ENCODE measurements at places on chromosomes 5 and 9. TPM values are rescaled to one million over a fixed set of nuclear protein-coding genes. Genes with fewer than 3 reads are reported as not detected.

DNA sequence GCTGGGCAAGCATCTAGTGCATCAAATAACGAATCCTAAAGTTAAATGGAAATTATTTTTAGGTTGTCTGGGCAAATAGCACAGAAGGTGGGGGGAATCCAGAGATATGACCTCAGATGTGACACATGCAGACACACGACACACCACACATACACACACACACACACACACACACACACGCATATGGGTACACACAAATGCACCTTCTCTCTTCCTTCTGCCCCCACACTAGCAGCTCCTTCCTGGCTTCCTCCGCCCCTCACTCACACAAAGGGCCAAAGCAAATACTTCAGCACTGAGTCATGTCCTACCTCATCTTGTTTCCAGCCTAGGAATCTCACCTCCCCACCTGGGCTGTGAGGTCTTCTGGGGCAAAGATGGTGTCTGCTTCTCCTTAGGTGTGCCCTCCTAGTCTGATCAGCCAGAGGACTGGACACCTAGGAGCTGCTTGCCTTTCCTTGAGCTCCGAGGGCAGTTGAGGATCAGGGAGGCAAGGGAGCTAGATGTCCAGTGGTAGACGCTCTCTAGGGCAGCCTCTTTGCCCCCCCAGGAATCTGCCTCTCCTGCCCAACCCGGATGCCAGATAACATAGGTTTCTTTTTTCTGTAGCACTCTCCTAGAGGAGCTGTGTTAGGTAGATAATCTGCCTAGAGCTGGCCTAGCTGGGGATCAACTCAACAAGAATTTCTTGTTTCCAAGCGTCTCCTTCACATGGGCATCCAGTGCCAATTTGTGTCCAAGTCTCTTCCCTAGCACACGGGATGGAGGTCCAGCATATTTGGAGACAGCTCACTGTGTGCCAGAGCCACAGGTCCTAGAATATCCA, 14.3 kb upstream of the JADE2 start:
- no peak for DNase-seq

GRCh38 chr5:179118338-179118737, 58.2 kb downstream of the ZNF354C start:
- DNase-seq = no peak

The NMUR2 gene
- total RNA-seq = 0.18 TPM

DNA sequence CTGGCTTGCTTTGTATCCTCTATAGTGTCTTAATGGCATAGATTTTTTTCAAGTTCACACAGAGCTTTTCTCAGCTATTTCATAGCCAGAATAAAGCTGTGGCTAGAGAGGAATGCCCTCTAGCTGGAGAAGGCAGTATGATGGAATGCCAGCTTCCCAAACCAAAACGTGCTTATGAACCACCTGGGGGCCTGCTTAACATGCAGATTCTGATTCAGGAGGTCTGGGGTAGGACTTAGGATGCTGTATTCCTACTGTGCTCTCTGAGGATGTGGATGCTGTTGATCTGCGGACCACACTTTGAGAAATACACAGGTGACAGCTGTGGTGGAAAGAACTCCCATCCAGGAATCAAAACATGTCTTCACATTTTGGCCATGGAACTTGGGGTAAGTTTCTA, 49.9 kb upstream of the DPYSL3 start:
- no peak for DNase-seq

The SPATA31D4 gene
- total RNA-seq = not detected

The CAPSL gene
- total RNA-seq = not detected

DNA sequence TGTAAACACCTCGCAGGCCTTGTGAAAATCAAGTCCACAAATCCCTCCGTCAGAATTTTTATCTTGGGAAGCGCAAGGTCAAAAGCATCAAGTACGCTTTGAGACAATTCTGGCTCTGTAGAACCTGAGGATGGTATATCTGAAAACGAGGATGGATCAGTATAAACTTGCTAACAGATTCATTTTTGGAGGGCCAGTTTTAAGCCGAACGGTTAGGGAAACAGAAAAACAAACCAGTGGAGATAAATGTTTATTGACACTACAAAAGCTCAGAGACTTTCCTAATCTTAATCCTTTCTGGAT, 352 bp upstream of the PGGT1B start:
- no peak for DNase-seq

The SAPCD2 gene
- total RNA-seq = 4.2 TPM

The CCDC183 gene
- 0.84 TPM for total RNA-seq

DNA sequence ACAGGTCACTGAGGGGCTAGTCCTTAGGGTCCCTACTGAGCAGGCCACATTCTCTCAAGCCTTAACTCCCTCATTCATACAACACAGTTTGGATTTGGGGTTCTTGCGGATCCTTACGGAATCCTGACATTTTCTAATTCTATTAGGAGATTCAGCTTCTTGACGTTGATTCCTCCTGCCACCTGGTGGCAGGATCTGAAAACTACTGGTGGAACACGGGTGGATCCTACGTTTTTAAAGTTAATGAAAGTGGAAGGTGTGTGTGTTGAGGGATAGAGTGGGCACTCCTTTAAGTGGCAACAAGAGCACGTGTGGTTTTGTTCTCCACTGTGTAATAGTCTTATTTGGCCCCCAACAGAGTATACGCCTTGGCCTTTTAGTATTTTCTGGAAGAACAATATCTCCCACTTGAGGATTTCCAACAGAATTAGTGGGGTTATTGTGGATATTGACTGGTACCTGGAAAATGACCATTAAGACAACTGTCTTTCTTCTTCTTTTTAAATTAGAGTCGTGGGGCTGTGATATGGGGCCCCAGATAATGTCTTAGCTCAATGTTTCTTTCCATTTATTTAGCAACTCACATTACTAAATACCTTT, 25.2 kb downstream of the SLC28A3 start:
- peak; percentile 68 for DNase-seq

GRCh38 chr9:108477529-108478006, 378.2 kb downstream of the ACTL7B start:
- no peak for DNase-seq

- DNase-seq = no peak
These were observed 49.6 kb downstream of the RGS3 start for GRCh38 chr9:113513111-113513510.

- peak; percentile 92 for DNase-seq
These were observed 25.2 kb upstream of the SYNPO start for GRCh38 chr5:150615141-150615699.

The KIF12 gene
- 0.13 TPM for total RNA-seq

The PCDHB7 gene
- total RNA-seq = 2.1 TPM

The SHOC1 gene
- not detected for total RNA-seq

DNA sequence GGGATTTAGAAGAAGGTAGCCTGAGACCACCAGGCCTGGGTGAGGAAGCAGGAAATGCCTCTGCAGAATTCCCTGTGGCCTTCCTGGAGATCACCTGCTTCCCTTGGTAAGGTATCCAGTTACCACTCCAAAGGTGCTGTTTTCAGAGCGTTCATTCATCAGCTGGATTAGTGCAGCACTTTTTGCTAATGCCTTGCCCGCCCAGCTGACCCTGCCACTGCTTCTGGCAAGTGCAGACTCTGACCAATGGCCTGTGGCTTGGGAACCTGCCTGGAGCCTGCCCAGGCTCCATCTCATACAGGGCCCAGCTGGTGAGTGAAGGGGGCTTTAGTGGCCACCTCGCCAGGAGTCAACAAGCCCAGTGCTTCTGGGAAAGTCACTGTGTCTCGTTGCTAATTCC, 48.6 kb downstream of the FOXI1 start:
- no peak for DNase-seq

DNA sequence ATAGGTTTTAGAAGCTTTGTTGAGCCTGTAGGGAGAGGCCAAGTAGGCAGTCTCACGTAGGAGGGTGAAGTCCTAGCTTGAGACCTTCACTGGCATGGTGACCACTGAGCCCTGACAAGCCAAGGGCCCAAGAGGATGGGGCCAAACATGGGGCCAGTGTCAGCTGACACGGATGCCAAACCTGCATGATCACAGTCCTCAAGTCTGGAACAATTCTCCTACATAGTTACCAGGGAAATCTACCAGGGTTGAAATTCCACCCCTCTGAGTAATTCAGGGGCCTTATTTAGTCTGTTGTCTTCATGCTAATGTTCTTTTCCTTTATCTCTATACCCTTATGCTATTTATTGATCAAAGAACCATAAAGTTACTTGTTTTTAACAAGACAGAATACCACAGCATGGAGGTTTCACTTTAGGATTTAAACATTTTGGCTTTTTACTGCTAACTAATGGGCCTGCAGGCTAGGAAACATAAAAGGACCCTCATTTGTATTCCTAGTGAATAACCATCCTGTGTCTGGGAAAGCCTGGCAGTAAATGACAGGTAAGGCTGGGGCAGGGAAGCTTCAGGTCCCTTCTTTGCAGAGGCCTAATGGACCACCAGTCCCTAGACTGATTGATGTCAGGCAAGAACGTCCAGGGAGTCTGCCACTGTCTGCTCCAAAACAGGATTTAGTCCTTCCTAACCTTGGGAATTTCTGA, 140.8 kb downstream of the FGF1 start:
- DNase-seq = no peak

Data from muscle of leg (tissue), 16 donors.